Effector memory CD4-positive, alpha-beta T cell (primary cell): ENCODE measurements at places on chromosomes 1 and 21.
A peak's percentile ranks its signal among the peaks of the same experiment; 100 is the strongest.

- DNase-seq: peak; percentile 15
Measured at GRCh38 chr1:231603598-231604275, 22.9 kb upstream of the DISC1 start.

DNA sequence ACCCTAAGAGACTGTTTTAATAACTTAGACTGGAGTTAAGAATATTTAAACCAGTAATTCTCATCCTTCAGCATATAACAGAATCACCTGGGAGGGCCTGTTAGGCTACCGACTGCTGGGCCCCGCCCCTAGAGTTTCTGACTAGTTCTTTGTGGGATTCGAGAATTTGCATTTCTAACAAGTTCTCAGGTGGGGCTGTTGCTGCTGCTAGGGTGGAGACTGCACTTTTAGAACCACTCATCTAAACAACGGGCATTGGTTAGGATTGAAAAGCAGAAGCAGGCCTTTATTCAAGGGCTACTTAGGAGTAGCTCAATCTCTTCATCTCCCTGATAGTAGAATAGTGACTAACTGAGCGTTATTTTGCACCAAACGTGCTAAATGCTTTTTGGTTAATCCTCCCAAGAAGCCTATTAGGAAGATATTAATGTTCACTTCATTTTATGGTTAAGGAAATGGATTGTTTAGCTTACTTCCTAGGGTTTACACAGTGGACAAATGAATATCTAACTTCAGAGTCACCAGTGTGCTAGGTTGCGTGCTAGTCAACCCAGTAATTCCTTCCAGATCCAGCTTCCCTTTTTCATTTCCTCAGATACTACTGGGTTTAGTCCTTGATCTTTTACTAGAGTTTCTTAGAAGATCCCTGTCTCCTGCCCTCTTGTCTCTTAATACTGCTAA lies 31.1 kb upstream of the UAP1 start:
- no peak for DNase-seq

- no peak for DNase-seq
Measured at GRCh38 chr1:85375493-85375892, 89.5 kb downstream of the DDAH1 start.

DNA sequence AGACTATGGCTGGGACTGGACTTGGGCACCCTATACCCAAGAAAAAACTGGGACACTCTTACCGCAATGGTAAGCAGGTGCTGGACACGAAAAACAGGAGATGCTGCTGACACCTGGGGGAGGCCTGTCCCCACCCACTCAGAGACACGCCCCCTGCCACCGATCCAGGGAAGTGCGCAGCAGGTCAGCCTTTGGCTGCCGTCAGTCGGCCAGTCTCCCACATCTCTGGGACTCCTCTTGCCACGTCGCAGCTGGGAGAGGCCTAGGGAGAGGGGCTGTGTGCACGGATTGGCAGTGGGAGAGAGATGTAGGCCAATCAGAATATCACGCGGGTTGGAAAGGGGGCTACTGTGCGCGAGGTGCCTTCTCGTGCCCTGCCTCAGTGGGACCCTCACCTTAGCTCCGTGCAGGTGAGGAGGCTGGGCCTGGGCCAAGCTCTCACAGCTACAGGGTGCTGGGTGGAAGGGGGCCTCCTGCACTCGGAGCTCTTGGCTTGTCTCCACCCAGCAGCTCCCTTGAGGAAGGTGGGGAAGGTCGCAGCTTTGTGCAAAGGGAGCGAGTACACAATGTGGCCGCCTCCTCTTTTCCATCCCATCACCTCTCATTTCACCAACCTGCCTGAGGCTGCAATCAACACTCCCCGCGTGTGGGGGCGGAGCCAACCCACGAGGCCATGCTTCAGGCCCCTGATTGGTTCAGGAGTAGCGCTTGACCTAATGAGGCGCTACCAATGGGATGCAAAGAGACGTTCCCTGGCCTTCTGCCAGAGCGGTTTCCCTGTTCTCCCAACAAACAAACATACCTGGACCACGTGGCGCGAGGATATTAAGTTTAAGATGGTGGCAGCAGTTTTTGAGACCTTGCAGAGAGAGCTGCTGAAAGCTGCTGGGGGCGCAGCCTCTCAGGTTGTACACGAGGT lies 25.7 kb upstream of the LDLRAP1 start:
- DNase-seq: no peak

DNA sequence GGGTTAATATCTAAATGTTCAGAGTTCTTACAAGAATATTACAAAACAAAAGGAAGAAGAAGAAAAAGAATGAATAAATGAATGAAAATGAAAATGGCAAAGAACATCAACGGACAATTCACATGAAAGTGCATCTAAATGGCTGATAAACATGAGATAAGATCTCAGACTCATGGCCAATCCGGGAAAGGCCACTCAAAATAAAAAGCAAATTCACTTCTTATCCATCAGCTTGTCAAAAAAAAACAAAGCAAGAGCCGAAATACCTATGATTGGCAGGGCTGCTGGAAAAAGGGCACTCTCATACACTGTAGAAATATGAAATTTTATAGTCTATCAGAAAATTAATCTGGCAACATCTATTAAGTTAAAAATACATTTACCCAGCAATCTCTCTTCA lies 103.6 kb upstream of the EDEM3 start:
- DNase-seq: no peak

DNA sequence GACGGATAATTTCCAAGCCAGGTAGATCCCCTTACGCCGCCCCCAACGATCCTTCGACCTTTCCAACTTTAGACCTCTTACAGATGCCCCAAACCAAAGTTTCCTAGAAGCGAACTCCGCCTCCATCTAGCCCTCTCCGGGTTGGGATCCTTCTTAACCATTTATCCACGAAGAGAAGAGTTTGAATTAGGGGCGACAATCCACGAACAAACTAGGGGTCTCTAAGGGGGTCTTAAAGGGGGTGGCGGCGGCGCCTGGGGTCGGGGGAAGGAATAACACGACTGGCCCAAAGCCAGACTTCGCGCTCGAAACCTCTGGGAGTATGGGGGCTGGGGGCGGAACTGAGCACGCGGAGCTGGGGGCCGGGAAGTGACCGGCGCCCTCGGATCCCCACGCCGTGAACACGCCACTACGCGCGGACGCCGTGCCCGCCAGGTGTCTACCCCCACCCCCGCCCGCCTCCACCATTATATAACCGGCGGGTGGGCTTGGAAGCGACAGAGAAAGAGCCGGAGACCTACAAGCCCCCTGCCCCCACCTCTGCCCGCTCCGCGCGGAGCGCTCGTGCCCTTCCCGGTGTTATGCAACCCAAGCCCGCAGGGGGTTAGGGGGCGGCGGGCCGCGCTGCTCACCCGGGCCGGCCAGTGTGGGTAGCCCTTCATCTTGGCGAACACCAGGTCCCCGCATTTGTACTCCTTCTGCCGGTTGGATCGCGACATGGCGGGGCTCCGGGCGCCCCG lies 594 bp downstream of the HDGF start:
- DNase-seq: peak; percentile 20

GRCh38 chr1:203187304-203187685 lies 791 bp upstream of the CHI3L1 start:
- no peak for DNase-seq

DNA sequence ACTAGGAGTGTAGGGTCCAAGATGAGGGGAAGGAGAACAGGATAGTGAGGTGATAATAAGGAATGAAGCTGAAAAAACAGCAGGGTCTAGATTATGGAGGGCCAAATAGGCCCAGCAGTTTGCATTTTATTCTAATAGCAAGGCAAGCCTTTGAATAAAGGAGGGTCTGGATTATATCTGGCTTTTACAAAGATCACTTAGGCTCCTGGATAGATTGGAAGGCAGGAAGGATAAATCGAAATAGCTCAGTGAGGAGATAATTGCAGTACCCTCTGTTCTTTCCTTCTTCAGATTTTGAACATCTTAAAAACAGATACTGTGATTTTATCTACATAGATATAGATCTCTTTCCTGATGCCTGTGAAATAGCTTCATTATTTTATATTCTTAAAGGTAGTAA lies 53.8 kb upstream of the PTGFR start:
- DNase-seq: no peak

- DNase-seq: no peak
Measured at GRCh38 chr21:33334824-33335223, 10.1 kb downstream of the IFNAR1 start.

DNA sequence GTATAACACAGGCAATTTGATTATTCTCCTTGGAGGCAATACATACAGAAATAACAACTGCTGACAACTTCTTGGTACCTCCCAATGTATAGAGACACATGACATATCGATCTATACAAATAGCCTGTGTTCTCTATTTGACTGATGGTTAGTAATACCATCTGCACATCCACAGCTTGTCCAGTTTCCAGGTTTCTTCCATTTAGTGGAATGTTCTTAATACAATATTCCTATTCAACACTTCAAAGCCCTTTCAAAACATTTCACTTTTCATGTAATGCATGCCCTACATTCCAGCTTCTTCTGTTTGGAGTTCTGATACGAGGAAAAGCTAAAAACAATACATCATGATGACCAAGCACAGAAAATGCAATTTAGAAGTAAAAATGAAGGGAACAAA lies 37.0 kb upstream of the GORAB start:
- DNase-seq: no peak

DNA sequence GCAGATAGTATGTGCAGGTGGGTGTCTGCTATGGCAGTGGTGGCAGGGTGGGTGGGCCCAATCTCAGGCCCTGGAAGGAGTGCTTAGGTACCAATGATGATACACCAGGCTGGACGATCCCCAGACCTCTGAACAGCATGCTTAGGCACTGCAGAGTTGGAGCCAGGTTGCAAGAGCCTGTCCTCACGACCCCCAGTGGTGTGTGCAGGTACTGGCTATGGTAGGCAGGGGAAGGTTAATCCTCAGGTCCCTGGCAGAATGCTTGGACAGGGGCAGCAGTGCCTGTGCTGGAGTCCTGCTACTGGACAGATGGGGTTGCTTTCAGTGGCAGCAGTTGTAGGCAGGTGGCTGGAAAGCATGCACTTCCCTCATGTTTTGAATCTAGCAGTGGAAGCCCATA lies 100.5 kb upstream of the NEK7 start:
- no peak for DNase-seq

- no peak for DNase-seq
Measured at GRCh38 chr1:5493275-5493674, 498.9 kb downstream of the NPHP4 start.

- DNase-seq: no peak
Measured at GRCh38 chr1:30294508-30294907, 428.9 kb downstream of the MATN1 start.

GRCh38 chr21:45651921-45652320 lies 8.4 kb downstream of the PCBP3 start:
- no peak for DNase-seq

DNA sequence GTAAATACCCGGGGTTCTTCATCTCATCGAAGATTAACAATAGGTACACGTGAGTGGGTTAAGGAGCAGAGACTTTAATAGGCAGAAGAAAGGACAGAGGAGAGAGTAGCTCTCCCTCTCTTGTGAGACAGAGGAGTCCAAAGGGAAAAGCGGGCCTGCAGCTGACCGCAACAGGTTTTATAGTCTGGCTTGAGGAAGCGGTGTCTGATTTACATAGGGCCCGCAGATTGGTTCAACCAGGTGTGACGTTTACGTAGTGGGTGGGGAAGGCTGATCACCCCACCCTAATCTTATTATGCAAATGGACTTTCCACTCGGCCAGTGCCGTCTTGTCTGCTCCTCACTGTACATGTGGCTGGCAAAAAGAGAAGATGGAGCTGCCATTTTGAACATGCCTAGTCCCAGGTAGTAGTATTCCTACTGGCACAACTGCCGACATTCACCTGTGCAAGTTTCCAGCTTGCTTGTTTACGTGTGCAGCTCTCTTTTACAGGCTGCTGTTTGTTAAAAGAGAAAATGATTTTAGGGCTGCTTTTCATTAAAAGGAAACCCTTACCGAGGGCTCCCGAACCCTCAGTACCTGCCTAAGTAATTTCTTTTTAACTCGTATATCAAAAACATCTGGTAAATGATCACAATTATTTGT lies 10.6 kb downstream of the CDC14A start:
- no peak for DNase-seq

GRCh38 chr1:205926636-205927035 lies 16.6 kb downstream of the SLC26A9 start:
- DNase-seq: no peak

DNA sequence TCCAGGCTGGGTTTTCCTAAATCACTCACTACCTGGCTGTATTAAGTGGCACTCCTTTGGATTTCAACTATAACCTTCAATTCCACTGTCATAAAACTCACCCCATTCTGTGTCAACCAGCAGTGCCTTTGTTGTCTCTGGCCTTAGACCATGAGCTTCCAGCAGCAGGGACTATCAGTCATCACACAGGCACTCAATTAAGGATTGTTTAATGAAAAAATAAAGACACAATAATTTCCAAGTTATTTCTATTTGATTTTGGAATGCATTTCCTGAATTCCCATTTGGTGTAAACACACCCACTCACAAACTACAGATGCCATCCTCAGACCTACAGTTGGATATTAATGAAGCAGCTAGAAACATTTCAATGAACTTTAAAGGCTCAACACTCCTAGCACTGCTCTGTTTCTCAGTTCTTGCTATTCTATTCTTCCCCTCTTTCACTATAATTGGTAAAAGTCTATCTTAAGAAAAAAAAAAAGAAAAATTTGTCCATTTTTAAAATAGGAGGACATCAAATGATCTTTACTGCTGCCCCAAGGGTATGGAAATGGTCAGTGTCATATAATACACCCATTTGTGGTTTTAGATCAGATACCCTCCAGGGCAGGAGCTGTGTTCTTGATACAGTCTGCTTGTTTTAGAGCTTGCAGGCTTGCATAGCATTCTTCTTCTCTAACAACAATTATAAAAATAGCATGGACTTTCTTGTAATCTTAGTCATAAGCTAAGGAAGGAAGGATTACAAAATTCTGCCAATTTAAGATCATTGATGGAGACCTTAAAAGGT lies 156.4 kb downstream of the PTGER3 start:
- no peak for DNase-seq

DNA sequence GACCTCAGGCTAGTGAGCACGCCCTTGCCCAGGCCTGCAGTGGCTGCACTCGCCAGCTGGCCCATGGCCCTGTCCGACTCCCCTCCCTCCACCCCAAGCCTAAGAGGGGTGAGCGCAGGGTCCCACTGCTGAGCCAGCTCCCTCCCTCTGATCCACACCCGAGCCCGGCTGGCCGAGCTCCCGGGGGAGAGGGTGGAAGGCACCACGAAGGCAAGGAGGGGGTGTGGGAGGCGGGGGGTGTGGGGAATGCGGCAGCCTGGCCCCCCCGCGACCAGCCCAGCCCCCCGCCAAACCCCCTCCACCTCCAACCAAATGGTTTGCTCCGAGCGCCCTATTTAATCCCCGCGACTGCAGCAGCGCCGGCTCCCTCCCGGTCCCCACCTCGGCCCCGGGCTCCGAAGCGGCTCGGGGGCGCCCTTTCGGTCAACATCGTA lies at the start of gene CADM3:
Gene CADM3, plus strand, starts transcription at position 362 of the 434 bp plus-strand sequence. CDS start 151 bp downstream, outside the sequence.
- DNase-seq: no peak
